Ecto neural progenitor cell (in vitro differentiated cells): ENCODE measurements at places on chromosomes 1 and 21.

GRCh38 chr1:165257969-165258459, 98.5 kb downstream of the LMX1A start:
- DNase-seq: peak; percentile 87

DNA sequence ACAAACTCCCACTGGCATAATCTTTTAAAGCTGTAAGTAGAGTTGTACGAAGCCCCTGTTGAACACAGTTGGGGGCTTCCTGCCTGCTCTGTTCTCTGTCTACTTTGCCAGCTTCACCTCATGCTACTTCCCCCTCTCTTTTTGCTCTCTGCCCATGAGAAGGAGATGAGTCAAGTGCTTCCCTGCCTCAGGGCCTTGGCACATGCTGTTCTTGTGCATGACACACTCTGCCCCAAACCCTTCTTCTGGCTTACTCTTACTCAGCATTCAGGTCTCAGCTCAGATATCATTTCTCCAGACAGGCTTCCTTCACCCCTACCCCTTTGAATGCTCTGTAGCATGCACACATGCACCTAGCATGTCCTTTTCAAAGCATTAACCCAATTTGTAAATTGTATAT, 208.8 kb downstream of the FOXD2 start:
- no peak for DNase-seq

GRCh38 chr1:109816175-109816811, 52.6 kb upstream of the EPS8L3 start:
- no peak for DNase-seq

- no peak for DNase-seq
These were observed 5.2 kb downstream of the TAS1R1 start for GRCh38 chr1:6560267-6560666.

- no peak for DNase-seq
These were observed 301.7 kb downstream of the TTLL7 start for GRCh38 chr1:83697220-83697619.

DNA sequence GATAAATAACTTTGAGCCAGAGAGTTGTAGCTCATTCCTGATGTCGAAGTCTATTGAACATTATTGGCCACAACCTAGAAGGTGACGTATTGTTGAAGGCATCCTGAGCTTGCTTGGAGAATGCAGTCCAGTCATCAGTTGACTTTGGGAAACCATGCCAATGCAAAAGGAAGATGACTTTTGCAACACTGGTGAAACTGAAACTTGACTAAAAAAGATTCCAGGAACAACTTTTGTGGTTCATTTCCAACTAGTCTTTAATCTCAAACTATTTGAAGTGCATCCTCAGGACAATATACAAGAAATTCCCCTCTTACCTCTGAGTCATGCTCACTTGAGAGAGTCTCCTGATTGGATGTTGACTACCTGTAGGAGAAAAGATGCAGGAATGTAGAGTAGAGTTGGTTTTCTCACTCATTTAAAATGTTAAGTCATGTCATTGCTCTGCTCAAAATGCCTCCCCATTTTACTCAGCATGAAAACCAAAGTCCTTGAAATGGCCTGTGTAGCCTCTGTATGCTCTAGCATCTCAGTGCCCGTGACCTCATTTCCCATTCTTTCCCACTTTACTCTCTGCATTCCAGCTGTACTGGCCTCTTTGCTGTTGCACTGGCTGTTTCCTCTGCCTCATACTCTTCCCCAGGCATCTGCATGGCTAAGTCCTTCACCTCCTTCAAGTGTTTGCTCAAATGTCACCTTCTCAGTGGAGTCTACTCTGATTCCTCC, 24.4 kb upstream of the LEPR start:
- no peak for DNase-seq

- DNase-seq: no peak
These were observed 20.8 kb upstream of the CCDC17 start for GRCh38 chr1:45644661-45645060.

- no peak for DNase-seq
These were observed 116.4 kb upstream of the ARHGEF16 start for GRCh38 chr1:3337798-3338724.

GRCh38 chr1:183693521-183693920, 40.4 kb upstream of the APOBEC4 start:
- DNase-seq: no peak

DNA sequence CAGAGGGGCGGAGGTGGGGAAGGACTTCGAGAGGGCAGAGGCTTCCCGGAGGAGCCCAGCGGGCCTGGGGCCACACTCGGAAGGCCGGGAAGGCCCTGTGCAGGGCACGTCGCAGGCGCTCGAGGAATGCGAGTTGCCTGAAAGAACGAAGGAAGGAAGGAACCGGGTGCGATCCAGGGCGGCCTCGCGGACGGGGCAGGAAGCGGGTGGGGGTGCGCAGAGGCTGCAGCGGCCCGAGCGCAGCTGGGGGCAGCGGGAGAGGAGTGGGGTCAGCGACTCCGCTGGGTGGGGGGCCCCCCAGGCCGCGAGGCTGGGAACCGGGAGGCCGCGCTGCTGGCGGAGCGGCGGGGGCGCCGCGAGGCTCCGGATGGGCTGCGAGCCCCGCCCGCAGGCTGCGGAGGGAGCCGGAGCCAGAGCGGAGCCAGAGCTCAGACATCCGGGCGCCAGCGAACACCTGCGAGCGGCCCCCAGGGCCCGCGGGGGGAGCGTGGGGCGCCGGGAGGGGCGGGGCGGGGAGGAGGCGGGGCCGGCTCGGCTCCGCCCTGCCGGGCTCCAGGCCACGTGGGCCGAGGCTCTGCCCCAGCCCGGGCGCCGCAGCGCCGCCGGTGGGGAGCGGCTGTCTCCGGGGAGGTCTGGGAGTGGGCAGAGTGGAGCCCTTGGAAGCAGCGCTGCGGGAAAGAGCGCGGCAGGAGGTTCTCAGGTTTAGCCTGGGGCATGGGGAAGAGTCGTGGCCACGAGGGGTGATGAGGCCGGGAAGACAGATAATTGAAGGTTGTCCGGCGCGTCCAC, 4.6 kb downstream of the ID3 start:
- DNase-seq: peak; percentile 95

DNA sequence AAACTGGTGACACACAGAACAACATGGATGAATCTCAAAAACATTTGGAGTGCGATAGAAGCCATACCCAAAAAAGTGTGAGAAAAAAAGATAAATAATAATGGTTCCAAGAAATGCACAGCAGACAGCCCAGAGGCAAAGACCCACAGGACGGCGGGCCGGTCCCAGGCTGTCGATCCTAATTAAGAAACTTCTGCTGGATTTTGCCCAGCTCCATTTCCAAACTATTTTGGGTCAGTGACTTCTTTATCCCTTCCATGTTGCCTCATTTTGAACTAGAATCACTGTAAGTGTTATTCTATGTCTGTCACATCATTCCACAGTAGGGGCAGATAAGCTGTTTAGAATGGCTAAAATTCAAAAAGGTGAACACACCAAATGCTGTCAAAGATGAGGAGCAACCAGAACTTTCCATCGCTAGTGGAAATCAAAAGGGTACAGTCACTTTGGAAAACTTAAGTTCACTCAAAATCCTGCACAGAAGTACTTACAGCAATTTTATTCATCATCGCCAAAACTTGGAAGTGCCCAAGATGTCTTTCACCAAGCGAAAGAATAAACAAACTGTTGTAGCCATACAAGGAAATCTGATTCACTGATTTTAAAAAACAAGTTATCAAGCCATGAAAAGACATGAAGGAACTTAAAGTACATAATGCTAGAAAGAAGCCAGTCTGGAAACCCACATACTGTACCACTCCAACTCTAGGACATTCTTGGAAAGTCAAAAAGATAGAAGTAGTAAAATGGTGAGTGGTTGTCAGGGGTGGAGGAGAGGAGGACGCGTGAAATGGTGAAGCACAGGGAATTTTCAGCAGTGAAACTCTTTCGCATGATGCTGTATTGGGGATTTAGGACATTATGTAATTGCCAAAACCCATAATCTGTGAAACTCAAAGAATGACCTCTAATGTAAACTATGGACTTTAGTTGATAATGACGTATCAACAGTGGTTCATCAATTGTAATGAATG, 7.5 kb downstream of the NBPF1 start:
- peak; percentile 46 for DNase-seq

GRCh38 chr1:198913667-198914066, 274.8 kb downstream of the PTPRC start:
- no peak for DNase-seq

DNA sequence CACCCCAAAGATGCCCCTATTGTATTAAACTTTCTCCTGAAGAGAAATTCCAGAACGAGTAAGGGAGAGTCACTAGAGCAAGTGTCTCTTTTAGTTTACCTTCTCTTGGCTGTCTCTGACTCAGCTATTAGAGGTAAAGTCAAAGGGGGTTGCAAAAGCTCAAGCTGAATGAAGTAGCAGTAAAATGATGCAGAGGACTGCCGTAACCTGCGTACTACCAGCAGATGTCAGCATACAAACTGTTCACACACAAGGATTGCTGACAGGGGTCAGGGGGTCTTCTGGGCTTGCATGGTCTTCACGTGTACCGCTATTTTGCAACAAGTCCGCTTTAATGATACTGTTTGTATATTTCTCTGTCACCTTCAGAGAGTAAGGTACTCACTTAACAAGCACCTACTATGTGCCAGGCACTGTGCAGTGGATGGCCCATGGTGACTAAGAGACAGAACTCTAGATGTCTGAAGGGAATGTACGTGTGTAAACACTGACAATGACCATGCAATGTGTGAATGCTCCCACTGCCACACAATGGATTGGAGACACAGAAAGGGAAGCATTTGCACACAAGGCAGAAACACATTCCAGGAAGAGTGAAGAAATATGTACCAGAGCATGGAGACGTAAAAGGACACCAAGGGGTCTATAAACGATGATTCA, 34.9 kb downstream of the CHML start:
- no peak for DNase-seq

- DNase-seq: no peak
These were observed 49.0 kb upstream of the OLFM3 start for GRCh38 chr1:102045752-102046151.

GRCh38 chr1:156543066-156543465, 29.3 kb downstream of the IQGAP3 start:
- no peak for DNase-seq

GRCh38 chr1:156383023-156383422, 14.0 kb downstream of the RHBG start:
- DNase-seq: peak; percentile 85

DNA sequence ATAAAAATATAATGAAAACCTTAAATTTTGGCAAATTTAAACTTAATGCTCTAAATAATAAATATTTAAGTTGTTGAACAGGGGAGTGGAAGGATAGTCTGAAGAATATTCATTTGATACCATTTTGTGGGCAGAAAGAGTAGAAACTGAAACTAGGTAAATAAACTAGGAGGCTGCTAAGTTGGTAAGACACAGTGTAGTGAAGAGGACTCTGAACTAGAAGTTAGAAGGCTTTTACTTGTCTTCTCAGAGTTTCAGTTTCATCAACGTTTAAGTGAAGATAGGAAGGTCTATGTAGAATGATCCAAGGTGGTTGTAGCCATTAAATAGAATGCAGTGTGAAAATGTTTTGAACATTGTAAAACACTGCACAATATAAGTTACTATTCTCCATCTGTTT, 516.9 kb downstream of the AMY1C start:
- no peak for DNase-seq

DNA sequence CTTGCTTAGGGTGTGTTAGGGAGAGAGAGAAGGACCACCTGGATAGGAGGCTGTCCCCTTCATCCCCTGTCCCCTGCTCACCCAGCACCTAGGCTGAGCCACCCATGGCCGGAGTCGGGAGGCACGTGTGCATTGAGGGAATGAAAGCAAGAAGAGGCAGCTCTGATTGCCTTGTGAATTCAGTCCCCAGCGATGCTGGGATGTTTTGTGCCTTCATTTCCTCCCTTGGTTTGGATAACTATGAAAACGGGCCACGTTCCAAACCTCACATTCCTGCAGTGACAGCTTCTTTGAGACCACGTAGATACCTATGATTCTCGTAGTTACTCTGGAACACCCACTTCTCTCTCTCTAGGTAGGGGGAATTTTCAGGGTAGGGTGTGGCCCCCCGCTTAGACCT, 67.1 kb downstream of the MAN1C1 start:
- no peak for DNase-seq

GRCh38 chr1:94898491-94899385, 28.2 kb downstream of the CNN3 start:
- no peak for DNase-seq

DNA sequence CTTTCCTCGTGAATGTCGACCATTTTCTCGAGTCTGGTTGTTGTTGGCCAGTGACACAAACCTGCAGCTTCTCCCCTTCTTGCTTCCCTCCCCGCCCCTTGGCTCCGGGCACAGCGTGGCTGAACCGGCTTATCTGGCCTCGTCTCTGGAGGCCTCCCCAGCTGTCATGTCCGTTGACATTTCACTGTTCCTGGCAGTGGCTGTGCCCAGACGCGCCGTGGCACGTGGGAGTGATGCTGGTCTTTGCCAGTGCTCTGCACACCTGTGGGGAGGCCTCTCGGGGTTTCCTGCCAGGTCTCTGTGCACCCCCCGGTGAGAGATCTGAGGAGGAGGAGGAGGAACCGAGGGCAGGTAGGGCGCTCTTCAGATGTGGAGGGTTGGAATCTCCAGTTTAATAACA, 23.7 kb downstream of the SKI start:
- no peak for DNase-seq

GRCh38 chr1:3742439-3743298, 9.6 kb upstream of the CCDC27 start:
- DNase-seq: no peak

DNA sequence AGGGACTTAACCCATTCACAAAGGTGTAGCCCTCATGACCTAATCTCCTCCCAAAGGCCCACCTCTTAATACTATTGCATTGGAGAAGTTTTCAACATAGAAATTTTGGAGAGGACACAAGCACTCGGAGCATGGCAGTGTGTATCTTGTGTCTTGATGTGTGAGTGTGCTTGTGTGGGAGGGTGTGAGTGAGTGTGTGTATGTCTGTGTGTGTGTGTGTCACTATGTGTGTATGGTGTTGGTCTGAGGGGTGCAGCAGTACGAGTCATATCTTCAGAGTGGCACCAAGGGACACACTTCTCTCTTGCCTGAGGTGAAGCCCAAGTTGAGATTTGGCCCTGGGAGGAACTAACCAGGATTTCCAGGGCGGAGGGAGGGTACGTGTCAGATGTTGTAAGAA, 73.7 kb downstream of the NAV1 start:
- no peak for DNase-seq

GRCh38 chr1:231799363-231799986, 172.9 kb downstream of the DISC1 start:
- no peak for DNase-seq

GRCh38 chr1:52268372-52268771, 97.6 kb downstream of the CC2D1B start:
- no peak for DNase-seq
